Right lobe of liver (tissue), 6 donors: ENCODE measurements at places on chromosomes 5 and 9.

DNA sequence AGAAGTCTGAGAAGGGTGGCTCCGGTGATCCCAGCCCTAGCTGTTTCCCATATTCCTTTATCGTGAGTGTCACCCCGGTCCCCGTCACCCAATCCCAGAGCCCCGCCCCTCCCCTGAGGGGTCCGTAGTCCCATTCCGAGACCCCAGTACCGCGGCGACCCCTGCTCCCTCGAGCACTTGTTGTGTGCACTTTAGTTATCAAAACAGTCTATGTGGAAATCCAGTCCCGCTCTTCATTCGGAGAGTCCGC is 223 bp downstream of the LRSAM1 start:
- no peak for DNase-seq

DNA sequence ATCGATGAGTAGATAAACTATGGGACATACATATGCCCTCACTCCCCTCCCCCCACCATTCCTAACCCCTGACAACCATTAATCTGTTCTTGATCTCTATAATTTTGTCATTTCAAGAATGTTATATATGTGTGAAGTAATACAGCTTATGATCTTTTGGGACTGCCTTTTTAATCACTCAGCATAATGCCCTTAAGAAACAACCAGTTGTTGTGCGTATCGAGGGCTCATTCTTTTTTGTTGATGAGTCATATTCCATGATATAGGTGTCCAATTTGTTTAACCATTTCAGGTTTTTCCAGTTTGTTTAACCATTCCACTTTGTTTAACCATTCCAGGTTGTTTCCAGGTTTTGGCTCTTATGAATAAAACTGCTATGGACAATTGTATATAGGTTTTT is 75.6 kb downstream of the ARHGEF28 start:
- DNase-seq, result no peak

- no peak for DNase-seq
Measured at GRCh38 chr5:131104169-131104808, 60.8 kb downstream of the HINT1 start.

DNA sequence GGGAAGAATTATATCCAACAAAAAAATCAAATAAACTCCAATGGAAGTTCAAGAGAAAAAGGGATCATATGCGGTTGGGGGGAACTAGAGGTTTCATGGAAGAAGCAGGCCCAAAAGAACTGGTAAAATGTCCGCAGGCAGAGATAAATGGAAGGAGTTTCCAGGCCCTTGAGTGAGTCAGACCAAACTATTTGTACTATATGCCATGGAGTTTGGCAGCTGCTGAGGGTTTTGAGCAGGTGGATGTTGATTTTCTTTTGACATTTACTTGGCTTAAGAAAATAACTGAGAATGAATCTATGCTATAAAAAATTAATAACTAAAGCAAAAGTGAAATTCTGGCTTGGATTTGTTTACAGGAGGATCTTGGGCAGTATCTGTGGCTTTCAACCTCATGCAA is 33.7 kb downstream of the MINAR2 start:
- DNase-seq, result no peak

DNA sequence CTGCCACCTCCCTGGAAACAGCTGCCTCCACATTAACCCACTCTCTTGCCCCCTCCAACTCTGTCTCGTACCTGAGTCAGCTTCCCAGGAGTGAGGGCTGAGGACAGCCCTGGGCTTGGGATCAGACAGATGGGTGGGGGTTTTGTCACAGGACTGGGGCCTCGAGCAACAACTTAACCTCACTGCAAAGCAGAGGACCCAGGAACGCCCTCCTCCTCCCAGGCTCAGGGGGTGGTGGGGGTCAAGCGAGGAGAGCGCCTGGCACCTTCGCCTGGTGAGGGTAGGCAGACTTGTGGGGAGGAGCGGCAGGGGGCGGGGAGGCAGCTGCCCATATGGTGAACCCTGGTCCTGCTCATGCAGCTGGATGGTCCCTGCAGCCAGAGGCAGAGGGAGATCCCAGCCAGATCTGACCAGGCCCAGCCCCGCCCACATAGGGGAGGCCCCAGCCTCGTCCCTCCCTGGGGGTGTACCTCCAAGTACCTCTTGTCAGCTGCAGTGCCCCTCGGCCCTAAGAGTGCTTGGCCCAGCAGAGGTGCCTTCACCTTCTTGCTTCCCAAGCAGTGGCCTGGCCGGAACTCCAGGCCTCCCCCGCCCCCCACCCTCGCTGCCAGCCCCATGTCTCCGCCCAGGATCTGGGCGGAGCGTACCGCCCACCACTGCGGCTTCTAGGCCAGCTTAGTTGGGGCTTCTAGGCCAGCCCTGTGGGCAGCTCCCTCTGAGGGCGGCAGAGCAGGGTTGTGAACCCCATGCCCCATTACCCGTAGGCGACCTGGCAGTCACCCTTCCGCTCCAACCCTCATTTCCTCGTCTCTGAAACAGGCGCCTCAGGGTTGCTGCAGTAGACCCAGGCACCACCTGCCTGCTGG is at the start of gene SARDH:
SARDH (minus strand) TSS at position 579 of the 866 bp plus-strand sequence. CDS start 4,179 bp downstream, outside the sequence.
- DNase-seq, result peak; percentile 95

DNA sequence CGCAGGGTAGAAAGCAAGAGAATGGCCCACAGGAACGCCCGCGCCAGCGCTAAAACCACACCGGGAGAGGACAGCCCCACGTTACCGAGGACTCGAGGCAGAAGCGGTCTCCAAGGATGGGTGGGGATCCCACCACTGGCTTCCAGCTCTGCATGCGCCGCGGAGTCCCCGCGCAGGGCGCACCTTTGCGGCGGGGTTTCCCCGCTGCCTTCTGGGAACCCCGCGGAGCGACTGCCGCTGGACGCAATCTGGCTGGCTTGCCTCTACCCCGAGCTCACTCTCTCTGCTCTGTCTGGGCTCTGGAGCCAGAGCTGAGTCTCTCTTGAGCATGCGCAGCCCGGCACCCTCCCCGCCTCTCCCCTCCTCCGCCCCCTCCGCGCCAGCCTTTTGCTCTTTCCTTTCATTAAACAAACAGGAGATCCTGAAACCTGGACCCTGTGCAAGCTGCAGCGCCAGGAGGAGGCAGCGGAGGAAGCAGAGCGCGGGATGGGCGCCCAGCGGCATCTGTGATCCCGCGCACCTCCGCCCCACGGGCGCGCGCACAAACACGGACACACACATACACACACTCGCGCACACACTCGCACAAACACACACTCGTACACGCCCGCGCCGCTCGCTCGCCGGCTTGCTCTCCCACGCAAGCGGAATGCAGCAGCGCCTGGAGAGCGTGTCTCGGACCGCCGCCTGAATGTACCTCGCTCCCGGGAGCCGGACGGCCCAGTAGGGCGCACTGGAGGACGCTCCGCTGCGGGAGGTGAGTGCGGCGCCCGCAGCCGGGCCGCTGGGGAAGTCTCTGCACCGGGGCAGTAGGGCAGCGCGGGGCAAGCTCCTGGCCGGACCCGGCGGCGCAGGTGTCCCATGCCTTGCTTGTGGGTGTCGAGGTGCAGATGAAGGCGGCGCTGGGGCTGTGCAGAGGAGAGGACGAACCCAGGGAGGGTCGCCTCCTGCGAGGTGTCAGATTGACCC is at the start of gene PLPPR1:
PLPPR1 (plus strand) TSS at position 382 of the 969 bp plus-strand sequence.
- peak; percentile 93 for DNase-seq

- DNase-seq, result no peak
Measured at GRCh38 chr5:58466939-58467338, 7.1 kb upstream of the PLK2 start.

DNA sequence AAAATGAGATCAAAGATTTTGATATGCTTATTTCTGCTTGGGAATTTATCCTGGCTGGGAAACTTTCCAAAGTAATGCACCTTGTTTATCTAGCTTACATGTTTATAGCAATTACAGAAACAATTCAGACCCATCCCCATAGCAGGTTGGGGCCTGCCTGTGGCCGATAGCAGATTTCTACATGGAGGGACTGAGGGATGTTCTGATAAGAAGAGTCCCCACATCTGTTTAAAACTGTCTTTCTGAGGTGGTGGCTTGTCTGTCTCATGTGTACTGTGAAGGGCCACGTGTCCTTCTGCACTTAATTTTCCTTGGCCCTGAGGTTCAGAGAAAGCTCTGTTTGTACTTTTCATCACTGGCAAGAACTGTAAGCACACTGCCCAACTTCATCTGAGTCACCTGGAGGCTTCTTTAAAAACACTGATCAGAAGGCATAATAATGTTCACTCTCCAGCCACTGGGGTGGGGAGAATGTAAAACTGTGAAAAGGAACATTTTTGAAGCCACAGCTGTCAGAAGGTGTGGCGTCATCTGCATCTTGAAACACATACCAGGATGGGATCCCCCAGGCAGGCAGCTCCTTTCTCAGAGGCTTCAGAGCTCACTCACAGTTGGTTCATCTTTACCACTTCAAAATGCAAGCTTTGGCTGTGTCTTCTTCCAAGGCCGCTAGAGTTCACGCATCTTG is 80.3 kb downstream of the MAP1B start:
- no peak for DNase-seq

DNA sequence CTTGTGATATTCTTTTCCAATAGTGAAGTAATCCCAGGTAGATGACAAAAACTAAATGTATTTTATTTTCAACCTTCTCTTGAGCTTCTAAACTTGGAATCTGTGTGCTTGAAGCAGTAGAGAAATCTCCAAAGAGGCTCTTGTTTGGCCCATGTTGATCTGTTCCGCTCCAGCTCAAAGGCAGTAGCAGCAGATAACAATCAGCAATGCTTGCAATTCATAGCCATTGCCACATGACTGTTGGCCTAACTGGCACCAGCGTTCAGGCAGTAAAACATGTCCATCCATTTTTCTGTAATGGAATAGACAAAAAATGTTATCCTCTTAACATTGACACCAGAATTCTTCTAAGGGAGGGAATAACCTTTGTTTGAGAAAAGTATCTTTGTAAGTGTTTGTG is 270.7 kb upstream of the MSX2 start:
- DNase-seq, result no peak

- no peak for DNase-seq
Measured at GRCh38 chr5:110909950-110910349, 161.6 kb upstream of the TSLP start.

DNA sequence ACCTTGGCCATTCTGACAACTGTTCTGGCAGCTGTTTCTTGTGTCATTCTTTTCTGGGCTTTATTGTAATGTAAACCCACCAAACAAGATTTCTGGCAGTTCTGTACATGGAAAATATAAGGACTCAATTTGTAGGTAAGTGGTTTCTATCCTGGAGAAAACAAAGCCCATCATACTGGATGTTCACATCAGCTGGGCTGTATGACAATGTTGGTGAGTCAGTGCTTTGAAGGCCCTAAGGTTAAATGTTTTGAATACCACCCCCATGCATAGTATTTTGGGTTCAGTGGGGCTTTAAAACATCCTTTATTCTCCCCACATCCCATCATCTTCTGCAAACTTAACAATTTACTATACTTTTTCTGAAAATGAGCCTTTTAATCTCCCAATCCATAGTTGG is 52.5 kb downstream of the SH3GL2 start:
- DNase-seq, result no peak

DNA sequence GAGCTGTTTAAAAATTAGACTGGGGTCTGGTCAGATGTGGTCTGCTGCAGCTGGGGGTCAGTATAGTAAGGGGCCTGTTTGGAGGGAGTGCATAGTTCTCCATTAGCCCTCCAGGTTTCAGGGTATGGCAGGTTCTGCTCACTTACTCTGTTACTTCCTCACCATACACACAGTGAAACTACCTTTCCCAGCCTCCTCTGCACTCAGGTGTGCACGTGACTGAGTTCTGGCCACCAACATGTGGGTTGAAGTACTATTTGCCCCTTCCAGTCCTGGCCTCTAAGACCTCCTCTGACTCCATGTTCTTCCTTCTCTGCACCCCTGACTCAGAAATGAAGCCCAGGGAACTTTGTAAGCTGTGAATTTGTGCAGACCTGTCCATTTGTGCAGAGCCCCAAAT is 190.5 kb upstream of the CLINT1 start:
- DNase-seq, result no peak

DNA sequence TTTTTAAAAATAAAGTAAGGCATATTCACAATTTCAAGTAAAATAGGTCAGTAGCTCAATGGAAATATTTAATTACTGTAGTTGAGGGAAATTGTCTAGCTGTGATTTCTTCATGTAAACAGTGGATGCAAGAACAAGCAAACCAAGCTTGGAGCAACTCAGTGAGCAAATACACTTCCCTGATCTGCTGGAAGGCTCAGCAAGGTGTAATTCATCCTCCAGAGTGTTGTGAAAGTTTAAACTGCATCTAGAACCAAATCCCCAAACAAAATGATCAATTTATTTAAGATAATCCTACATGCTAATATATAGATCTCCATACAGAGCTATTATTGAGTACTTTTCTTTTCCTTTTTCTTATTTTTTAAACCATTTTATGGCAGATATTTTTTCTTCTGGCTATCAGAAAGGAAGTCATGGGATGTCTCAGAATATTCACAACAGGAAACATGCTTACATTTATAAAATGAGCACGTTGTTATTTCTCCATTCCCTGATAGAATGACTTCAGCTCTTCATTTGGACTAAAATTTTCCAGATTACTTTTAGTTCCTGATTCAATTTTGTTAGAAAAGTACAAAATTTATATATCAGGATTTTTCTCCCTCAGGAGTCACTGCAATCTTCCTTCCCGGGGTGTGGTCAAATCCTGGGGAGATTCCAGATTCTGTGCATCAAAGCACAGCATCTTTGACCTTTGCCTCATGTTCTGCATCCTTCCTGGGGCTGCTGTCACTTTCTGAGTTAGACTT is 219.2 kb upstream of the ELL2 start:
- DNase-seq, result no peak

DNA sequence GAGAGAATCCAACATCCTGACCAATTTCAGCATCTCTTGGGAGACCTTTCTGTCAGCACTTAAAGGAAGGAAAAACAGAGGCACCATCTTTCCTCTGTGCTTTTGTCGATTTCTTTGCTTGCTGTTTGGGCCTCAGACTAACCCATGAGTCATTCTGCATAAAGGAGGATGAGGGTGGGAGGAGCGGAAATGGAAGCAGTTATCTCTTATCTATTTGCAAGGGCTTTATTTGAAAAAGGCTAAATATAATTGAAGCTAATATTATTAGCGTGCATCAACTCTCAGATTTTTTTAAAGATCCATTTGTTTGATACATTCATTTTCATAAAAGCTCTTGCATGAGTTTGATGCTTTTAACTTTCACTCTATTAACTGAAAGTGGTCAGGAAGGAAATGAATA is 72.9 kb downstream of the ZNF622 start:
- DNase-seq, result no peak

GRCh38 chr5:55920784-55921183 is 69.6 kb downstream of the IL31RA start:
- DNase-seq, result no peak

DNA sequence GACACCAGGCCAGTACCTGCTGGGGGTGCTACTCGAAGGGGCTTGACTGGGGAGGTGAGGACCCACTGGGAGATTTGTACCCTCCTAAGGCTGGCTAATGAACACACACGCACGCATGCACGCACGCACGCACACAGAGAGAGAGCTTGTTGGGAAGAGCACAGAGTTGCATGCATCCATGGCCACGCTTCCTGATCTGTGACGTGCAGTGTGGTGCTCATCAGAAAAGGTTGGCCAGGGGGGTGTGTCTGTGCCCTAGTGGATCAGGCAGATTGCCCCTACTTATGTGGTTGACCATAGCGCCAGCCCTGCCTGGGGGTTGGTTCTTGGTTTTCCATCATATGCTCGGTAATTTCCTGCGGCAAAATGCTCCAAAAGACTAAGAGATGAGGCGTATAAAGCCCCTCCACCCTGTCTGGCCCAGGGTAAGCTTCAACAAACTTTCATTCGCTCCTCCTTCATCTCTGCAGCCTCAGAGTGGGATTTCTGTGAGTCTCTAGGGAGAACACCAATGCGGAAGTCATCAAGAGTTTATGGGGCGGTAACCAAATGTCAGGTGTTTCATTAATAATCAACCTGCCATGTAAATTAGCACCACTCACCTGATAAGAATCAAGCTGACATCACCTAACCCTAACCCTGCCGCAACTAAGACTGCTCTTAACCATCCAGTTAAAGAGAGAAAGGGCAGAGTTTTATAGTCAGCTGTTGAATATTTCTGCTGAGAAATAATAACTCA is 8.0 kb upstream of the GFI1B start:
- DNase-seq, result no peak
